ENCODE measurements at places on chromosomes 1 and 21.

- DNase-seq, result no peak
These were observed 1.7 kb upstream of the GADD45A start for GRCh38 chr1:67683316-67683715.

DNA sequence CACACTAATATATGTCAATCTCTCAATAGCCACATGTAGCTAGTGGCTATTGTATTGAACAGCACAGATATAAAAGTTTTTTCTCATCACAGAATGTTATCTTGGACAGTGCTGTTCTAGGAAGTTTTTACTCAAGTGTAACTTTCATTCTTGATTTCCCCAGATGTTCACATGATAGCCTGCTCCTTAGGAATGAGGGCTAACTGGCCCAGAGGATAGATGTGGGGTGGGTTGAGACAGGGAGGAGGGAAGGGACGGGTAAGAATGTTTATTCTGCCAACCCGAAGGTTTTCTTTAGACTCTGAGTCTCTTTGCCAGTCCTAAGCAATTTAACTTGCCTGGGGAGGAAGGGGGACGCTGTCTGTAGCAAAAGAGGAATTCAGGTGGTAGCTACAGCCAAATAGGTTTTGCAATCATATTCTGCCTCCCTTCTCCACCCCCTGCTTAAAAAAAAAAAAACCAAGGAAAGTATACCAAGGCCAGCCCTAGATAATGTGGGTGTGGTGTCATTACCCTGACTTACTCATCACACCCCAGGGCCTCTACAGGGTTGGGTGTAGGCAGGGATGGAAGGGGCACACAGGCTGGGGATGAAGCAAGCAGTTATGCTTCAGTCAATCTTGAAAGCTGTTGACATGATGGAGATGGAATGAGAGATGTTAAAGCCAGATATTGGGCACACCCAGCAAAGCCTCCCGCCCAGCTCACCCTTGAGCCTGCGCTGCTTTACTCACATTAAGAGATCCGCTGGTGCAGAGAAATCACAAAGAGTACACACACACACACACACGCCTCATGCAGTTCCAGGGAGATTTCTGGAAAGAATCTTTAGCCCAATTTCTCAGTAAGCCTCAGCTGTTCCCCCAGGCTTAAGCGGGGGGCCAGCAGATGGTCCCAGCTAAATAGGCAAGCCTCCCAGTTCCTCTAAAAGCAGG, 59.9 kb downstream of the PLXNA2 start:
- DNase-seq, result no peak

DNA sequence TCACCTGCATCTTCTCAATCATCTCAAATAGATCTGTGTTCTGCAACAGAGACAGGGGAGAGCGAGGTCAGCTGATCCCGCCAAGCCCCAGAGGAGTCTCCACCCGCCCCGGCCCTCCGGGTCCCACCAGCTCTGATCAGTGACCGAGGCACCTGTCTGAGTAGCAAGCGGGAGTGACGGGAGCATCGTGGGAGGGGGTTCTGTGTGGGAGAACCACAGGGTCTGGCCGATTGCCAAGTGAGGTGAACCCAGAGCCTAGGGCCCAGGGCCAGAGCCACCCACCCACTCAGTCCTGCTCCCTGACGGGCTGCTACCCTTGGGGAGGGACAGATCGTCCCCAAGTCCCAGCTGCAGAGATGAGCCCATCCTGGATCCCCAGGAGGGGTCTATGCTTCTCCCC, 49.1 kb downstream of the RAP1GAP start:
- no peak for DNase-seq

GRCh38 chr1:75985827-75986226, 53.6 kb upstream of the ASB17 start:
- no peak for DNase-seq
